Bronchial epithelial cell (primary cell): ENCODE measurements at places on chromosomes 12 and 14. TPM values are rescaled to one million over a fixed set of nuclear protein-coding genes. Genes with fewer than 3 reads are reported as not detected.

TAC3 gene
- not detected in 2 replicates for total RNA-seq

HHIPL1 gene
- 0.53 and 1.2 TPM in 2 replicates for total RNA-seq

EPYC gene
- total RNA-seq = not detected in 2 replicates

LRP1-AS gene
- total RNA-seq = not detected in 2 replicates

ATL1 gene
- 0.79 and 1.9 TPM in 2 replicates for total RNA-seq

ALX1 gene
- 0.26 and 0.38 TPM in 2 replicates for total RNA-seq
